Stimulated activated CD4-positive, alpha-beta T cell treated with anti-CD3 and anti-CD28 coated beads, TNF-alpha, amount 100 ng/mL, for 4 hours (primary cell): ENCODE measurements at places on chromosomes 4 and X.

DNA sequence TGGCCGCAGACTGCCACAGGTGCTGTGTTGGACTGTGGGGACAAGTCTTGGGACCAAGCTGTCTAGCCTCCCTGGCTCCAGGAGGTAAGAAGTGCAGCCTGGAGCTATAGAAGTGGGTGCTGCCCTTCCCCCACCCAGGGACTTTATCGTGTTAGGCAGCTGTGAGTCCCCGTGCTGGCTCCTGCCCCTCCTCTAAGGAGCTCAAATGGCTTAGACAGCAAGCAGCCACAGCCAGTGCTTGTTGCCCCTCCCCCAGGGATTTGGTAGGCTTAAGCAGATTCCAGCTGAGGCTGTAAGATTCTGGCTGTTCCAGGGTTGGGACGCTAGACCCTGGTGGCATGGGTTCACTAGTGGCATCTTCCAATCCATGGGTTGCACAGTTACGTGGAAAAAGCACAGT lies 979.4 kb upstream of the PCDH10 start:
- no peak for DNase-seq

DNA sequence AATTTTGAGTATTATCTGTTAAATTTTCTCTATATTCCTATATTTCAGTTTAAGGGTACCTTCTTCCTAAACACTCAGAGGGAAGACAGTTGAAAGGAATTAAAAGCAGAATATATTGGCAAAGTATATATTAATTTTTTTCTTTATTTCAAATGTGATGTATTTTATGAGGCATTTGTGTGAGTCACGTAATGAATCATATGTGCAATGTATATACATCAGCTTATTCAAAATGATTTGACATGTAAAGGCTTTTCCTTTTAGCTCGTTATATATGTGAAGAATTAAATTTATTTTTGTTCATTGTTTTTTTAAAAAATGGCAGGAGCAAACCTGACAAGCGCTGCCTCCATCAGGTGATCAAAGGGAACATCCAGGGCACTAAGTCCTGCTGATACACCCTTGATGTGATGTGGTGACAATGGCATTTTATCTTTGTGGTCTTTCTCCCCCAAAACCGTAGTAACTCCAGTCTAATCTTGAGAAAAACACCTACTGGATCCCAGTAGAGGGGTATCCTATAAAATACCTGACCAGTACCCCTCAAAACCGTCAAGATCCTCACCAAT lies 8.9 kb downstream of the WWC2 start:
- DNase-seq: no peak

DNA sequence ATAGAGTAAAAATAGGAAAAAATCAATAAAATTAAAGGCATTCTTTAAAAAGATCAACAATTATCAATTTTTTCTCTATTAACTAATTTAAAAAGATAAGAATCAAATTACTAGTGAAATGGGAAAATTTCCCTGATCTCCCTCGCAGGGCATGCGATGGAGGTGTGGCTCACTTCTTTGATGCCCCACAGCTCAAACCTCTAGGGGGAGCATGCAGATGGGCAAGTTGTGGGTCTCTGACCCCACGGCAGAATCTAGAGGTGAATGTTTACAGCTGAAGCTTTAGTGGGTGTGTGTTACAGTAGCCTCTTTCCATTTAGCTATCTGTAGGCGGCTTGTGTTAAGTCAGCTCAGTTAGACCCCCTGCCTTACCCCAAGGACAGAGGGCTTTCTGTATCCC lies 1348.8 kb downstream of the PCDH18 start:
- no peak for DNase-seq

GRCh38 chr4:1041147-1041935 lies 29.9 kb downstream of the FGFRL1 start:
- no peak for DNase-seq

DNA sequence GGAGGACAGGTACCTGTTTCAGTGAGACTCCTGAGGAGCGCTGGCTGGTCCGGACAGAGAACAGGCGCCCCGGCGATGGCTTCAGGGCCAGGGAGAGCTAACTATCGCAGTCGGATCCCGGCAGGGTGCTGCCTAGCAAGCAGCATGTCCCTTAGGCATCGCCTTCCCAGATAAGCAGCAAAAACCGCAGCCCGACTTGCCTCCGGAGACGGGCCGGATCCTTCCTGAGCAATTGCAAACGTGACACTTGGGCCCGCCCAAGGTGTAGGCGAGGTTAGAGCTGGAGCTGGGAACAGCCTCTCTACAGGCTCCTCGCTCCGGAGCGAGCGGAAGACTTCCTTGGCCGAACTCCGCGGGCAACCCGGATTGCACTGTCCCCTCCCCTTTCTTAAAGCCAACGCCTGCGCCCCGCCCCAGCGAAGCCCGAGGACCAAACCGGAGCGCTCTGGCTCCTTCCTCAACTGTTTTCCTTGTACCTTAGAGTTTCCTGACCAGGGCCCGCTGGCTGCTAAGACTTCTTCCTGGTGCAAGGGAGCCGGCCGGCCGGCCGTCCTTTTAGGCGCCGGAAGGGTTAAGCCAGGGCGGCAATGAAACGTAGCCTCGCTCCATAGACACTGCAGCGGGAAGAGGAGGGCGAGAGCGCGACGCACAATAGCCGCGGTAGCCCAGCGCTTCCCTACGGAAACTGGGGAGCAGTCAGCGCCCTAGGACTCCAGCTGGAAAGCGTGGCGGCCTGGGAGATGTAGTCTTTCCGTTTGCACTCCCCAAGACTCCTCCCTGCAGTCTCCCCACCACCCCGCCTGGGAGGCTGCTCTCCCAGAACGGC lies at the start of gene OPHN1:
OPHN1 (minus strand) TSS at position 341 of the 826 bp plus-strand sequence. CDS start 475 bp downstream, outside the sequence.
- no peak for DNase-seq
